Stimulated activated CD8-positive, alpha-beta memory T cell treated with anti-CD3 and anti-CD28 coated beads, Interleukin-7, amount 100 ng/mL, for 1 hour (primary cell): ENCODE measurements at places on chromosomes 1 and 21.

GRCh38 chr1:186618401-186619170 is 61.6 kb downstream of the PTGS2 start:
- no peak for DNase-seq

DNA sequence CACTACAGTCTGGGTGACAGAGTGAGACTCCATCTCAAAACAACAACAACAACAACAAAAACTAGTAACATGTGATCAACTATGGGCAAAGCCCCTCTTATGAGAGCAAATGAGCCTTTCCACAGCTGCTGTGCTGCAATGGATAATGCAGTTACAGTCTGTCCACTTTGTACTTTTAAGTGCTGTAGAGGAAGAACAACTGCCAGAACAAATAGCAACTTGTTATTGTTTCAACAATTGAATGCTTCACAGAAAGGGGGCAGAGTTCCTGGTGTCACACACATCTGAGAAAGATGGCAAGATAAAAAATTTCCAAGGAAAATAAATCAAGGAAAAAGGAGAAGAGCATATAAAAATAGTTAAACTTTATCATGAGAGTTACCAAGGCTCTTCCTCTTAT is 243.6 kb upstream of the DMRTA2 start:
- no peak for DNase-seq

GRCh38 chr1:89206373-89206772 is 7.6 kb upstream of the GBP4 start:
- DNase-seq: no peak

DNA sequence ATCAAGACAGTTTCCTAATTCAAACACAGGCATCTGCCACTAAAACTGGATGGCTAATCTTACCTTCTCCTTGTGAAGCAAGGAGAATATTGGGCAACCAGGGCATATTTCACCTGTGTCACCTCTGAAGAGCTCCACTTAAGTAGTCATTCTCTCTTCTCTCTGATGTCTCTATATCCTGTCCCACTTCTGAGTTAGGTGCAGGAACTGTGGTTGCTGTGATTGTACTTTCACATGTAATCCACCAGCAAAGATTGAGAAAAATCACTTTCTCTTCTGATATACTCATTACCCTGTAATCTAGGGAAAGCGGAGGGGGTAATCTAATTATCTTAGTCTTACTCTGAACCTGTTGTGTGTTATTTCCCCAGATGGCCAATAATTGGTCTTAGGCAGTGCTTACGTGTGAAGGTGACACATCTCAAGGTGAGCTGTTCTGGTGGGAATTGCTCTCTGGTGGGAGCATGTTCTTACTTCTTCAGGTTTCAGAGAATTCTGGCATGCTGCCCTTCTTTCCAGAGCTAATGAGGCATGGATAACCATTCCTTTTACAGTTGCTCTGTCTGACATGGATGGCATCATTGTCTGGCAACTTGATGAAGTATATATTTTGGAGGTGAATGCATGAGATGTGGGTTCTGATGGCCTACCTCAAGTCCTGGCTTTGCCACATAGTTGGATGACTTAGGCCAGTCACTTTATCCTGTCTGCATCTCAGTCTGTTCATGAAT is 12.0 kb downstream of the XCL2 start:
- DNase-seq: no peak

DNA sequence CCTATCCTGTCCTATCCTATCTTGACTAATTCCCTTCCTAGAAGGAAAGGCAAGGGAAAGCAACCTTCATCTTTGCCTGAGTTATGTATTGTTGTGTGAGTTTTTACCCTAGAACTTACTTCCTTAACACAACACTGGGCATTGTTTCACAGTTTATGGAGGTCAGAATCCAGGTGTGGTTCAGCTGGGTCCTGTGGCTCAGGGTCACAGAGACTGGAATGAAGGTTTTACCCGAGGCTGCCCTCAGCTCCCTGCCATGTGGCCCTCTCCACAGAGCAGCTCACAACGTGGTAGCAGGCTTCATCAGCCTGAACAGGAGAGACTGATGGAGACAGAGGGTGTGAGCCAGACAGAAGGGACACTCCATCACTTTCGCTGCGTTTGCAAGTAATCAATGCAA is 140.5 kb downstream of the FCRL5 start:
- no peak for DNase-seq

- DNase-seq: no peak
These were observed 73.3 kb downstream of the IFI44 start for GRCh38 chr1:78722947-78723346.
